Stimulated activated CD8-positive, alpha-beta memory T cell treated with anti-CD3 and anti-CD28 coated beads, Interleukin-7, amount 100 ng/mL, for 24 hours (primary cell): ENCODE measurements at places on chromosomes 3 and 15.

GRCh38 chr15:85312486-85312885 is 67.9 kb upstream of the AKAP13 start:
- DNase-seq = no peak

GRCh38 chr3:184662187-184662586 is 49.7 kb downstream of the MAGEF1 start:
- DNase-seq = no peak

DNA sequence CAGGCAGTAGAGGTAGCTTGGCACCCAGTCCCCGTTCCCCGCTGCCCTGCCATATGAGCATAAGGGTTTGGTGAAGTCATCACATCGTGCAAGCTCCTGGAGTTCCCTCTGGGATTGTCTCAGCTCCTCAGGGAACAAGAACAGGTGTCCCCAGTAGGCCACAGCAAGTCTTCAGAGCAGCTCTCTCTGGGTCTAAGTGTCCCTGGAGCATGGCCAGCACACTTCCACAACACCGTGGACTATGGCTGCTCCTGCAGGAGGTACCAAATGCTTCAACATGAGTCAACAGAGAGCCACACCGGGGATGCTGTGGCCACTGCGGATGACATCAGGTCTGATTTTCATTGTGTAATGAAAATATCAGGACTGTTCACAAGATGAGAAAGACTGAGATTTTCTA is 23.1 kb downstream of the ABHD6 start:
- DNase-seq = no peak

- DNase-seq = no peak
Measured at GRCh38 chr3:8837162-8837561, 67.7 kb upstream of the OXTR start.

- no peak for DNase-seq
Measured at GRCh38 chr15:72965671-72966070, 86.6 kb upstream of the NEO1 start.

DNA sequence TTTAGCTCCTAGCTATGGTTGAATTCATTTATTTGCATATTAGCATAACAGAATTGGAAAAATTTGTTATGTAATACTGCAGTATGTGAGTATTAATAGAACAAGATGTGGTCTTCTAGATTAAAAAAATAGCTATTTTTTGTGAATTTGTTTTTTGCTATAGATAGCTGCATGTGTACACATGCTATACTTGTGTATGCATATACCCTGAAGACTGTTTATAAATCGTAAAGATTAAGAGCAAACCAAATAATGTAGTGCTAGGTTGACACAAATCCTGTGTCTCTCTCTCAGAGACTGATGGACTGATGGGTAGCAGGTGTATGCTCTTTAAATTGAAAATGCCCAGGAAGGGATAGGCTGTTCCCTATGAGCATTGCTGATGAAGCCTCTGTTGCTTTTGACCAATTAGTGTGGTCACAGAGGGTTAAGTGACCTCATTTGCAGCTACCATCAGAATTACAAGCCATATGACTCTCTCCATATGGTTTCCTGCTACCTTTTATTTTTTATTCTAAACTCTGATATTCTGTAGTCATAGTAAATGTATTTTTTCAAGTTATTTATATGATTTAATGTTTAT is 9.0 kb downstream of the PLCL2 start:
- no peak for DNase-seq

- DNase-seq = no peak
Measured at GRCh38 chr3:128080323-128081080, 28.3 kb downstream of the SEC61A1 start.

- DNase-seq = no peak
Measured at GRCh38 chr15:98719137-98719740, 70.9 kb downstream of the IGF1R start.

DNA sequence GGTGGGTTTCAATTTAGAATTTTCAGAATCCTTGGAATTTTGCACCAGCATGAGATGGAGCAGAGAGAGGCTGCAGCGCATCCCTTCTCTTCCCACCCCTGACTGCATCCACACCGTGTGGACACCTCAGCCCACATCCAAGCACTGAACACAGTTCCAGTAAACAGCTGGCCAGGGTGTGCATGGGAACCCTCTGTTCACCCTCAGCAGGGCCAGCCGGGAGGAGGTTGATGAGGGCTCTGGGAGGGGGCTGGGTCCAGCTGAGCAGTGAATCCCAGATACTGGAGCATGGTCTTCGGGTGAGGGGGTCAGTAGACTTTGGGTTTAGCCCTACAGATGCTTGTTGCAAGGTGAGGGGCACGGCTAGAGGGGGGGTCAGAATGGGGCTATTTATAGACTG is 85.8 kb downstream of the RPLP1 start:
- no peak for DNase-seq

DNA sequence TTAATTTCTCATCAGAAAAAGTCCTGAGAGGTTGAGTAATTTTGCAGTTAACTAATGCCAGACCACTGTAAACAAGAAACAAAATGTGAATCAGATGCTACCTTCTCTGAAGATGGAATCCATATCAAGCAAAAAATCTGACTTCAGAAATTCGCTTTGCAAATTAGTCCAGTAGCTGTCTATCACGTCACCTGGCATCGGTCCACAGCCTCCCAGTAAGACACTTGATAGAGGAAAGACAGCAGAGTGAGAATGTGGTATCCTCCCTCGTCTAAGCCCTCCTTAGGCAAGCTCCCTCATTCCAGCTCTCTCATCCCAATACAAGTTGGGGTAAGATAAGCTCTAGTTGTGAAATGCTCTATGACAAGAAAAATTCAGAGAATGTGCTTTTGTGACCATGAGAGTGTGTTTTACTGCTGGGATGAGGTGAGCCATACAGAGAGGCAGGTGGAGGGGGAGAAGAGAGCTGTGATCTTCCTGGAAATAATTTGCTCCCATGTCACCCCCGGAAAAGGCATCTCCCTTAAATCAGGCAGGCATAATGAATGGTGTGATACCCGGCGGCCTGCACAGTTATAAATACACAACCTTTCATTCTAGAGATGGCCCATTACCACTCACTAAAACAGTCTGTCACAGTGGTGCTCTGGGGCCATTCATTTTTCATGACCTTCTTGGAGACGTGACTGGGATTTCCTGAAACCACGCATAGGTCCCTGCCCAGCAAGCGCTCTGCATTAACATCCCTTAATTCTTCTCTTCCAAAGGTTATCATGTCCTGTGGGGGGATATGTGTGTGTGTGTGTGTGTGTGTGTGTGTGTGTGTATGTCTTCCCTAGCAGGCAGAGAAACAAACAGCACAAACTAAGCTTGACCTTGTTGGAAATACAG is 602.0 kb upstream of the KCNMB2 start:
- no peak for DNase-seq

DNA sequence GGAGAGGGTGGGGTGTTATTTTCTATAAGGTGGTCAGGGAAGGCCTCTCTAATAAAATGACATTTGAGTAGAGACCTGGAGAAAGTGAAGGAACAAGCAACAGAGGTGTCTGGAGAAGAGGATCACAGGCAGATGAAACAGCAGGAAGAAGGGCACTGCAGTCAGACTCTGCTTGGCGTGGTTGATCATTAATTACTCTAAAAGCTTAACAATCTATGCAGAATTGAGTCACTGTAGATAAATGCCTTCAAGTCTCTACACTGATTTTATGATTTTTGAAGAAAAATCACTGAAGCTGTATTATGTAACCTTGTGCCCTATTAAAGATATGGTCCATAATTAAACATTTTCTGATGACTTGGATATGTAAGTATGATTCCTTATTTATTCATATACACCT is 114.2 kb downstream of the TNIK start:
- no peak for DNase-seq

DNA sequence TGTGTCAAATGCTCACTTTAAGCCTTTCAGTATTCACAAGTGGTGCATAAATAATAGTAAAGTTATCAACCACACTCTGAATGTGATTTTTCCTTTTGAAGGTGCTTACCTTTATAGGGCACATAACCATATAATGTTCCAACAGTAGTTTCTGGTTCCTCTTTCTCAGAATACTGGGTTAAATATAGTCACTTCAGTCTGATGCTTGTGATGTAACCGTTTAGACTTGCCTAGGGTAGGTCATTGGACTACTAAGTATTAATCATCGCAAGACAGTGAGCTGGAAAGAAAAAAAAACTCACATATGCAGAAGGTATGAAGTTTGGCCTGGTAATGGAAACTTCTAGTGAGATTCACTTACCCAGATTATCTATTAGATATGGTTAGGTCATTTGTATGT is 1.9 kb downstream of the KBTBD8 start:
- DNase-seq = no peak

GRCh38 chr3:133568294-133569014 is 5.0 kb upstream of the CDV3 start:
- DNase-seq = no peak

DNA sequence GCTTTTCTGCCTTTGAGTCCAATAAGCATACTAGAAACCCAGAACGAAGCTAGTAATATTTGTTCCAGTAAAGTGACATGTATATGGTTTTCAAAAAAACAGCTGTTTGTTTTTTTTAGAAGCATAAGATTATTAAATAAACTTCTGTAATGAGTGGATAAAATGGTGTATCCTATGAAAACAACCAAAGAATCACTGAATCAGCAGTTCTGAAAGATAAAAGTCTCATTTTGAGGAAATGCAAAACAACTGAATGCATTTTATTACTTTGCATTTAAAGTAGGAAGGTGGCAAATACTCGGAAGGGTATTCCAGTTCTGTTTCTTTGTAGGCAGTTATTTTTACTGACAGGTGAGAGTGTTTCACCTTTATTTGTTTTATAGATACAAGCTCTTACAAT is 107.0 kb downstream of the CNTN4 start:
- DNase-seq = no peak

GRCh38 chr3:73661265-73661664 is 36.5 kb upstream of the PDZRN3 start:
- DNase-seq = no peak

- no peak for DNase-seq
Measured at GRCh38 chr3:169659096-169659819, 4.3 kb downstream of the MECOM start.

GRCh38 chr3:125161607-125162219 is 50.8 kb downstream of the SLC12A8 start:
- DNase-seq = no peak

DNA sequence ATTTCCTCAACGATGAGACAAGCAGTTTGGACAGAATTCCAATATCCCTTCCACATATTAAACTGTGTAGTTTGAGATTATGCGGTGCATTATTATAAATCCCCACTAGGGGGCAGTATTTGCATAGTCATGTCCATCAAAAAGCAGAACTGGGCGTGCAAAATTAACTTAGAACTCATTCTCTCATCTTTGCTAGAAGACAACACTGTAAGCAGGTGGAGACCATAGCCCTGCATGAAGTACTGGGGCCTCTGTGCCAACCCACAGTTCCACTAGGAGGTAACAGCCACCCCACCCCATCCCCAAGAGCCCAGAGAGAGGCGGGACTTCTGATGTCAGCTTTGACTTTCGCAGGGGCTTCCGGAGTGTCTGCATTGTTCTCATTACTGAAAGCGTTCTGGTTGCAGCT is 106.6 kb upstream of the TMC3 start:
- DNase-seq = no peak

- DNase-seq = no peak
Measured at GRCh38 chr3:194333981-194334320, 17.2 kb downstream of the CPN2 start.

- DNase-seq = no peak
Measured at GRCh38 chr3:16069149-16069922, 105.1 kb upstream of the GALNT15 start.

GRCh38 chr3:136617198-136617597 is 135.0 kb downstream of the STAG1 start:
- DNase-seq = no peak

- DNase-seq = no peak
Measured at GRCh38 chr3:159821110-159821509, 167.5 kb upstream of the IL12A start.

DNA sequence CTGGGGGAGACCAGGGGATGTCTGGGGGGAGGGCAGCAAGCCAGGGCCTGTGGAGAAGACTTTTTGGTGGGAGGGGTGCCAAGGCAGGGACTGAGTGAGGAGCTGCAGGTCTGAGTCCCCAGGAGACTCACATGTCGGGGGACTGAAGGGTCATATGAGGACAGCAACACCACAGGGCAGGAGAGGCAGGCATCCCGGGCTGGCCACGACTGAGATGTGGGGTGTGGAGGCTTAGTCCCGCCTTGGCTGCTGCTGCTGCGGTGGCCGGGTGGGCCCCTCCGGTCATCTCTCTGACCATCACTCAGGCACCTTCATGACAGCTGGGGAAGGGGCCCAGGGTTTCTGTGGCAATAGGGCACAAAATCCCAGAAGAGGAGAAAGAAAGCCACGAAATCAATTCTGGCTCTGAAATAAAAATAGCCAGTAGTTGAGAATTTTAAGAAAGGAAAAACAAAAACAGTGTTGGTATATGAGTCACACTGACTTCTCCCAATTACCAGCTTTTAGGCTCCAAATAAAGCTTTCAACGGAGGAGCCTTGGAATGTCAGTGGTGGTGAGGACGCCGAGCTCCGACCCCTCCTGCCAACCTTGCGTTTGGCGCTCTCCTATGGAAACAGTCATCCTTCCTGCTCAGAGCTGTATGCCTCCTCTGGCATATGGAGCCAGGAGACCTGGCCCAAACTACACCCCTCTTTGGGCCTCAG is 52.9 kb upstream of the ITGA11 start:
- no peak for DNase-seq

- DNase-seq = no peak
Measured at GRCh38 chr3:13463618-13464400, 16.3 kb upstream of the HDAC11 start.

GRCh38 chr3:1439395-1439794 is 346.6 kb downstream of the CNTN6 start:
- DNase-seq = no peak

- DNase-seq = no peak
Measured at GRCh38 chr15:70192490-70192889, 94.8 kb upstream of the TLE3 start.

DNA sequence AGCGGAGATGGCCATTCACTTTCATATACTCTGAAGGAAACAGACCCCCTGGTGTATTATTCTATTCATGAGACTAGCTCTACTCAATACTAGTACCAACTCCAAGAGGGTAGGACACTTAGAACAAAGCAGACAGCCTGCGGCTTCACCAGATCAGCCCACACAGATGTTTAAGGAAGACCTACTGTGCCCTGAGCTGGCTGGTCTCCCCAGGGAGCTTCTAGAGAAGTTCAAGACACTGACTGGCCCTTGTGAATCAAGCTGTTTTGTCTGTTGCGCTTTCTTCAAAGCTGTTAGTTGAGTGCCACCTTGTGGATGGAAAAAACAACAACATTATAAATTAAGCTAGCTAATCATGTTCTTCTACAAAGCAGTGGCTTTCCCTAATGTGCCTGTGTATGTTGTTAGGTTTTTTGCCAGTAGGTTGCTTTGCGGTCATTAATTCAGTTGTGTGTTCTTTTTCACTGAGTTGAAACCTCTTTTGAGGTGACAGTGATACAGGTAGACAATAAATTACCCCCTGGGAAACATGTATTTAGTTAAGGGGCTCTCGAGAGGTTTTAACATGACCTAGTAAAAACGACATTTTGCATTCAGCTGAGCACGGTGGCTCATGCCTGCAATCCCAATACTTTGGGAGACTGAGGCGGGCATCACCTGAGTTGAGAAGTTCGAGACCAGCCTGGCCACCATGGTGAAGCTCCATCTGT is 64.2 kb upstream of the MYZAP start:
- no peak for DNase-seq

- no peak for DNase-seq
Measured at GRCh38 chr3:151281671-151282324, 3.5 kb upstream of the P2RY14 start.
